ENCODE measurements at places on chromosomes 6 and 20.

GRCh38 chr20:539848-540247 lies 3.7 kb downstream of the CSNK2A1 start:
- no peak for DNase-seq

GRCh38 chr20:14921513-14921912 lies 584.1 kb upstream of the FLRT3 start:
- no peak for DNase-seq

- DNase-seq, result no peak
Observed at GRCh38 chr20:4017051-4017712, 1.8 kb upstream of the RNF24 start.

GRCh38 chr6:46217671-46218131 lies 46.9 kb upstream of the ENPP5 start:
- DNase-seq, result no peak

DNA sequence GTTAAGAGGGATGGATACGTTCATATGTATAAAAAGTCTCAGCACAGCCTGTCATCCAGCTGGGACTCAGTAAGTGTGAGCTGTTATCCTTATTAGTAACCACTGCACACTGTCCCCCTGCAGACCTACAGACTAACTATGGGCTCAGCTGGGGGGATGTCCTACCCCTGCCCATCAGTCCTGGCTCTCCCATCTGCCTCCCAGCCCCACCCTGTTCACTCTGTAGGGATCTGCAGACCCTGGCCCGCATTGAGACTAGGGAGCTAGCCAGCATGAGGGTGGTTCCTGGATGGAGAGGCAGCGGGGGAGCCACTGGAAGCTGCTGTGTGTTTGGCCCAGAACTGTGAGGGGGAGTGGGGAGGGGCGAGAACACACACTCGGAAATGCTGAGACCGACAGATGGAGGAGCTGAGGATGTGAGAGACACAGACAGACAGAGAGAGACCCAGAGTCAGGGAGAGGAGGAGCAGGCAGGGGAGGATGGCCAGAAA lies 17.1 kb downstream of the XKR7 start:
- DNase-seq, result no peak

DNA sequence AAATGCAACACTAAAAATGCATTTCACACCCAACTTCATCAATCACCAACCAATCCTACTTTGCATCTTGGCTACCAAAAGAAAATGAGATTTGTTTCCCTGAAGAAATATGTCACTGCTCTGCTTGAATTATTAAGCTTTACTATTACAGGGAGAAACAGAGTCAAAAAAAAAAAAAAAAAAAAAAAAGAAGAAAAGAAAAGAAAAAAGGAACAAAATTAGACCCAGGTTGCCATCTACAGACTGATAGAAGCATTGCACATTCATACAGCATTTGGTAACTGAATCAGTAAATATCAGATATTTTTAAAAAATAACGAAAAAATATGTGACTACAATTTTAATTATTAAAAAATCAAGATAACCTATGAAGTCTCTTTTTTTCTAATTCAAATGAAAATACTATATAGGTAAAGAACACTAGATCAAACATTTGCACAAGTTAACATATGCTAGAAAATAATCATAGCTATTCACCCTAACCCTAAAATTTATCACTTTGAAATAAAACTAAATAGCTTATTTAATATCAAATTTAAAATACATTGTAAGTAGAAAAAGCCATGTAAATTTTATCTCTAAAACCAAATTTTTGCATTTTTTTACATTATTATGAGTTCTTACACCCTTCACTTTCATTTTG lies 83.3 kb downstream of the DCDC2 start:
- DNase-seq, result no peak

GRCh38 chr6:127637830-127638409 lies 60.9 kb downstream of the C6orf58 start:
- DNase-seq, result no peak

DNA sequence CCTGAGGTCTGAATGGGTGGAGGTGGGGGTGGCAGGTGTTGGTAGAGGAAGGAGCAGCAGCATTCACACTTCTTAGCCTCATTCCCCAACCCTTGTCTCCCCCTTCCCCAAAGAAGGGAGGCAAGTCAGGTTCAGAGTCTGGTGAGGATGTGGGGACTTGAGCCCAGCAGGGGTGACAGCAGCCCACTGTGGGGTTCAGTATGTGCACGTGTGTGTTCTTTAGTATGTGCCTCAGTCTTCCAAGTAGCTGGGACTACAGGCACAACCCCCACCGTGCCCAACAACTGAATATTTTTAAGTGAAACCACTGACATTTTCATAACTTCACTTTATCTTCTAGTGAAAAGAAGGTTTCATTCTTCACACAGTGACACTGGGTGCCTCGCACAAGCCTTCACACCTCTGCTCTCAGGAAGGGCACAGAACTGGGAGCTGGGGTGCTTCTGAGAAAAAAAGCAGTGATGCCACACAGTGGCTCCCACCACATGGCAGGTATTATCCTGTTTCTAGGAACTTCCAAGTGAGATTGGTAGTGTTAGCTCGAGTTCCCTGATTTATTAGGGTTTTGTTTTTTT lies 33.4 kb upstream of the PRELID3B start:
- no peak for DNase-seq

DNA sequence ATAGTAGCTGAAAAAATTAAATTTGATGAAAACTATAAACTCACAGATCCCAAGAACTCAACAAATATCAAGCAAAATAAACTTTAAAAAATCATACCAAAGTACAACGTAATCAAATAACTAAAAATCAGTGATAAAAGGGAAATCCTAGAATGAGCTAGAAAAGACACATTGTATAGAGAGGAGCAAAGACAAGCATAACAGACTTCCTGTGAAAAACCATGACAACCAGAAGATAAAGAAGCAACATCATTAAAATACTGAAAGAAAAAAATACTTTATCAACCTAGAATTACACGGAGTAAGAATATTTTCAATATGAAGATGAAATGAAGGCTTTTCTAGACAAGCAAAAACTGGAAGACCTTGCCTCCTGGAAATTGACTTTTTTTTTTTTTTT lies 9.8 kb downstream of the MUC22 start:
- DNase-seq, result no peak

- no peak for DNase-seq
Observed at GRCh38 chr6:163189609-163190008, 224.9 kb upstream of the QKI start.

GRCh38 chr6:15343490-15344191 lies 97.8 kb downstream of the JARID2 start:
- no peak for DNase-seq

DNA sequence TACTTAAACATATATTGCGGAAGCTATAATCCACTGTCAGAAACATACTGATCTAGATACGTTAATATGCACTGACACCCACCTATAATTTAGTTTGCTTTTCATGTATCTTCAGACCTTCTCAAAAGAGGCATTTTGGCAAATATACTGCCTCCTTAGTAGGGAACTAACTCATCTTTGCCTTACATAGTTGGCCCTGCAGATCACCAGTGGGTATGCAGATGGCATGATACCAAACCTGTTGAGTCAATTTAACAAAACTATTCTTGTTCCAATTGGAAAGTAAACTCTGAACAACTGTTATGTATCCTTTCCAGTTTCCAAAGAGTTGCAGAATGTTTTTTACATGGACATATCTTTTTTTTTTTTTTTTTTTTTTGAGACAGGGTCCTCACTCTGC lies 35.6 kb upstream of the TBC1D20 start:
- DNase-seq, result no peak

DNA sequence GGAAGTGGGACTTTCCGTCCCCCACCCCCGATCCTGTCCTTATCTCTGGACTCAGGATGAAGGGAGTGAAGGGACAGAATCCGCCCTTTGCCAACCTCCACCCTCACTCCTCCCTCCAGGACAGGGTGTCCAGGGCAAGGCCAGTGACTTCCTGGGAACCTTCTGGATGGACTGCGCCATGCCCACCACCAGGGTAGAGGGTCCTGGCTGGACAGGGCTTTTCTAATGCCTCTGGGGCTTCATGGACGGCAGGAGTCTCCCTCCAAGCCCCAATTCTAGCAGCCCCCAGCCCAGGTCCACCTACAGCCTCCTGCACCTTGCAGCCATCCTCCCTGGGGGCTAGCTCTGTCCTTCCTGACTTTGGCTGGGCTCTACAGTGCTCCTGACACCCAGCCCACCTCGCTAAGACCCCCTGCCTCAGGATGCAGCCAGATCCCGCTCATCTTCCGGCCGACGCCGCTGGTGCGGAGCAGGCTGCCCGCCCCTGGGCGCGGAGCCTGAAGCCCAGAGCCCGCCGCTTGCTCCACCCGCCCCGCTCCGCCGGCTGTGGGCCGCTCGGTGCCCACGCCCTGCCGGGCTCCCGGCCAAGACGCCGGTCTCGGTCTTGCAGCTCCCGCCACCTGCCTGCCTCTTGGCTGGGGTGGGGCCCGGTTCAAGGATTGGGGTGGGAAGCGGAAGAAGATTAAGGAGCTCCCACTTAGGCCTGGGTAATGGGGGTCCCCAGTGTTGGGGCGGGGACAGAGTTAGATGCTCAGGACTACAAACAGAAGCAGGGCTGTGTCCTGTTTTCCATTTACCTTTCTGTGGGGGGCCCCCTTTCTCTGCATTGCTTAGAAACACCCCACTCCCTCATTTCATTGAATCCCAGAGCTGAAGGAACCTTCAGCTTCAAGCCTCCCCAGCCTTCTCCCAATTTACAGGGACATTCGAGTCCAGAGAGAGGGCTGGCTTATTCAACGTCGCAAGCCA lies 72.8 kb downstream of the MDGA1 start:
- no peak for DNase-seq

DNA sequence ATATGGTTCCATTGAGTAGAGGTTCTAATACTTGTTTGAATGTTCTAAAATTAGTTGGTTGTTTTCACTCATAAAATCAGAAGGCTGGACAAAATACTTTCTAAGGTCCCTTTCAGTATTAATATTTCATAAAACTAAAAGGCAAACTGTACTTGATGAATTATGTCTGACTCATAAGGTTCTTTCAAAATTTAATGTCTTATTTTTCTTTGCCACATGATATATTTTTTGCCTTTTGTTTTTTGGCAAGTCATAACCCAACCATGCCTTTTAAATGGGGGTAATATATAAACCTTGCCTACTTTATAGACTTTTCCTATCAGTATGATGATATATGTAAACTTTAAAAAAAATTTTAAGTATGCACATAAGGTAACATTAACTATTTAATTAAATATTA lies 244.7 kb downstream of the PTPRK start:
- DNase-seq, result no peak

DNA sequence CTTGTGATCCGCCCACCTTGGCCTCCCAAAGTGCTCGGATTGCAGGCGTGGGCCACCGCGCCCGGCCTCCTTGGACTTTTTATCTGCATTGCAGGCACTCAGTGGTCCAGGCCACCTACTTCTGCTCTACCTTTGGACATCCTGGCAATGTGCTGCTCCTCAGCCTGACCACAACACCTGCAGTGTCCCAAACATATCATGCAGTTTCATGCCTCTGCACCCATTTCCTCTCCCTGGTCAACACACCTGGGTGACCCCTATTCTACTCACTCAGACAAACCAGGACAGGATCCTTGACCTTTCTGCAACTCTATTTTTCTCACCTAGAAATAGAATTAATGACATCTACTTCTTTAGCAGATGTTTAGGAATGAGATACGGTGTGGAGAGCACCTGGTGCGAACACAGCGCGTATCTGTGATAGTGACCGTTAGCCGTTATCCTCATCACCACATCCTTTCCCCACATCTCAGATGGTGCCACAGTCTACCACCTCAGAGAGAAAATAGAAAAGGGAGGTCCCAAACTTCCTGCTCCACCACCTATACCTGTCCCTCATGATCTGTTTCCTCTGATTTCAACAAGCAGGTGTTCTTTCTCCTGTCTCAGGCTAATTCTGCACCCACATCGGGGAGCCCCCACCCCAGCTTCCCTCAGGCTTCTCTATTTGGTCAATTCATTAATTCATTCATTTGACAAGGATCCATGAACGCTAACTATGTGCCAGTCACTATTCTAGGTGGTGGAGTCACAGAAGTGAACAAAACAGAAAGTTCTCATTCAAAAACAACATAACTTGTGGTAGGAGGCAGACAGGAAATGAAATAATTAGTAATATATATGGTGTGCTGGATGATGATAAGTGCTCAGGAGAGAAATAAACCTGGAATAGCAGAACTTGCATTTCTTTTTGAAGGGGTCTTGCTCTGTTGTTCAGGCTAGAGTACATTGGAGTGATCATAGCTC lies 4.3 kb upstream of the BTN3A2 start:
- no peak for DNase-seq

GRCh38 chr6:105675715-105676397 lies 273.0 kb upstream of the PREP start:
- DNase-seq, result no peak

GRCh38 chr6:12602342-12602741 lies 114.2 kb upstream of the PHACTR1 start:
- no peak for DNase-seq

- DNase-seq, result no peak
Observed at GRCh38 chr6:146361128-146361924, 182.3 kb upstream of the RAB32 start.

DNA sequence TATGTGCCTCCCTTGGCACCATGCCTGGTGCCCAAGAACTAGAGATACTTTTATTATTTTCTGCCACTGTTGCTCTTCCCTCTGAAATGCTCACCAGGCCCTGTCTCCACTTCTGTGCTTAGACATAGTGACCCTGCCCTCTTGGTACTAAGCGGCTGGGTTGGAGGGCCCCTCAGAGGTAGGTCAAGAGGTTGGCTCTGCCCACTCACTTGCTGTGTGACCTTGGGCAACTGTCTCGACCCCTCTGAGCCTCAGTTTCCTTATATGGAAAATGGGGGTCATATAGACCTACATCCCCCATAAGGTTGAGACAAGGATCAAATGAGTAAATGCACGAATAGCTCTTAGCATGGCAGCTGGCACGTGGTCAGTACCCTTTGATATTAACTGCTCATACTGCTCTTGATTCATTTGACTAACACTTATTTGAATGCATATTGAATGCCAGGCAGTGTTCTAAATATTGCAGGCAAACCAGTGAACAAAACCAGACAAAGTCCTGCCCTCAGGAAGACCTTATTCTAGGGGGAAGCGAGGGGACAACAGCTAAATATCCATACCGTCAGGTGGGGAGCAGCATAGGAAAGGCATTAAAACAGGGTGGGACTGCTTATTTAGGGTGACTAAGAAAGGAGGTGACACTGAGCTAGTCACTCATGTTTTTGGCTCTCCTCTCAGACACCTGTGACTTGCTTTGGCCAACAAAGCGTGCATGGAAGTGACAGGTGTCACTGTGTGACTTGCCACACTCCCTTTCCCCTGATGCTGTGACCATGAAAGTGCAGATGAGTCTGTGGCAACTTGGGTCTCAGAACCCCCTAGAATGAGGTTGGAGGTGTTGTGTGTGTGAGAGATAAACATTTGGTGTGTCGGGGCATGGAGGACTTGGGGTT lies 14.3 kb upstream of the SPO11 start:
- no peak for DNase-seq

GRCh38 chr6:108561742-108562502 lies 1.2 kb downstream of the FOXO3 start:
- DNase-seq, result no peak

GRCh38 chr6:117564681-117565080 lies 37.6 kb downstream of the GOPC start:
- no peak for DNase-seq

All from stimulated activated CD4-positive, alpha-beta T cell treated with anti-CD3 and anti-CD28 coated beads, Interleukin-4, amount 100 ng/mL, for 4 hours (primary cell).